ENCODE measurements at places on chromosomes 11 and 22.

- no peak for DNase-seq
- peaks cover 82% of the 10 kb centered on the region for H3K36me3 ChIP-seq
- no peak overlapping the region for H3K27ac ChIP-seq
- H3K4me3 ChIP-seq: no peak overlapping the region
These were observed 3.8 kb downstream of the TIMM8B start for GRCh38 chr11:112082729-112083128.

GRCh38 chr11:31106326-31106725, 263.2 kb downstream of the DCDC1 start:
- no peak overlapping the region for H3K4me3 ChIP-seq
- H3K36me3 ChIP-seq: no peaks in the 10 kb centered on the region
- no peak for DNase-seq
- peaks cover 3% of the 10 kb centered on the region for H3K27me3 ChIP-seq
- no peak overlapping the region for H3K27ac ChIP-seq
- no peaks in the 10 kb centered on the region for H3K4me1 ChIP-seq

GRCh38 chr11:114091516-114092397, 32.2 kb downstream of the ZBTB16 start:
- no peaks in the 10 kb centered on the region for H3K36me3 ChIP-seq
- H3K4me1 ChIP-seq: peaks cover 14% of the 10 kb centered on the region
- H3K27me3 ChIP-seq: no peaks in the 10 kb centered on the region
- no peak overlapping the region for H3K4me3 ChIP-seq
- H3K27ac ChIP-seq: no peak overlapping the region

- no peaks in the 10 kb centered on the region for H3K27me3 ChIP-seq
- no peak overlapping the region for H3K4me3 ChIP-seq
- DNase-seq: no peak
- peaks cover 5% of the 10 kb centered on the region for H3K36me3 ChIP-seq
These were observed 13.6 kb upstream of the OR5AS1 start for GRCh38 chr11:56013805-56014204.

- no peaks in the 10 kb centered on the region for H3K36me3 ChIP-seq
- H3K4me3 ChIP-seq: no peak overlapping the region
- peaks cover 8% of the 10 kb centered on the region for H3K4me1 ChIP-seq
- H3K27me3 ChIP-seq: peaks cover 22% of the 10 kb centered on the region
- H3K27ac ChIP-seq: no peak overlapping the region
- no peak for DNase-seq
These were observed 91.2 kb downstream of the PIWIL4 start for GRCh38 chr11:94658386-94658785.

DNA sequence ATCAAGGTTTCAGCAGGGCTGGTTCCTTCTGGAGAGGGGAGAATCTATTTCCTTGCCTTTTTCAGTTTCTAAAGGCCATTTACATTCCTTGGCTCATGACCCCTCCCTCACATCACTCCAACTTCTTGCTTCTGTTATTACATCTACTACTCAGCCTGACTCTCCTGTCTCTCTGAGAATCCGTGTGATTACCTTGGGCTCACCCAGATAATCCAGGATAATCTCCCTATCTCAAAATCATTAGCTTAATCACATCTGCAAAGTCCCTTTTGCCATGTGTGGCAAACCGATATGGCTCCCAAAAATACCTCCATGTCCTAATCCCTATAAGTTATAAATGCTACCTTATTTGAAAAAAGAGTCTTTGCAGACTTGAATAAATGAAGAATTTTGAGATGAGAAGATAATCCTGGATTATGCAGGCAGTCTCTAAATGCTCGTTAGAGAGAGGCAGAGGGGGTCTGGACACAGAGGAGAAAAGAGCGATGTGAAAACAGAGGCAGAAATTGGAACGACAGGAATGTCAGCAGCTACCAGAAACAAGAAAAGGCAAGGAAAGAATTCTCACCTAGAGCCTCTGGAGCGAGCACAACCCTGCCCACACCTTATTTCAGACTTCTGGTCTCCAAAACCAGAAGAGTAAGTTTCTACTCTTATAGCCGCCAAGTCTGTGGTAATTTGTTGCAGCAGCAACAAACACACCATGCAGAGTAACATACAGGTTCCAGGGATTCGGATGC, 23.6 kb upstream of the ARHGAP32 start:
- H3K27me3 ChIP-seq: peaks cover 3% of the 10 kb centered on the region
- no peak overlapping the region for H3K4me3 ChIP-seq
- no peak for DNase-seq
- peak overlapping the region; percentile 52 for H3K27ac ChIP-seq

DNA sequence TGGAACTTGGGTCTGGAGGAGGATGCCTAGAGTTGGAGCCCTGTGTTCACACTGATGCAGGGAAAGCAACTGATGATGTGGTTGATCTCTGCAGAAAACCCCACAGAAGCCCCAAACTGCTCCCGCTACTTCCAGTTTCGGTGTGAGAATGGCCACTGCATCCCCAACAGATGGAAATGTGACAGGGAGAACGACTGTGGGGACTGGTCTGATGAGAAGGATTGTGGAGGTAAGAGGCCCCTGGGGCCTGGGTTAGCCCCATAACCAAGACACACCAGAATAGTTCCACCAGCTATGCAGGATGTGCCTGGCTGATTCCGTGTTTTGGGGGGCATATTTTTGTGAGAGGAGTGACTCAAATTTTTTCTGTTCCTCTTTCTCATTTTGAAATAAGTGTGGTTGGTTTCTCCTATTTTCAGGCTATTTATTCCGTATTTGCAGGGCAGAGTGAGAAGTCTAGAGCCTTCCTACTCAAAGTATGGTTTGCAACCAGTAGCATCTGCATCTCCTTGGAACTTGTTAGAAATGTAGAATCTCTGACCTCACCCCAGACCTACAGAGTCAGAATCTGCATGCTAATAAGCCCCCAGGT, 137.3 kb upstream of the SORL1-AS1 start:
- peak overlapping the region; percentile 83 for H3K27ac ChIP-seq
- peaks cover 11% of the 10 kb centered on the region for H3K36me3 ChIP-seq
- no peaks in the 10 kb centered on the region for H3K27me3 ChIP-seq
- DNase-seq: no peak

GRCh38 chr22:31692186-31692886, 30.3 kb upstream of the PISD start:
- DNase-seq: no peak
- H3K4me1 ChIP-seq: peaks cover 9% of the 10 kb centered on the region
- no peaks in the 10 kb centered on the region for H3K27me3 ChIP-seq
- no peak overlapping the region for H3K4me3 ChIP-seq
- peaks cover 15% of the 10 kb centered on the region for H3K36me3 ChIP-seq

GRCh38 chr11:122486793-122487495, 168.6 kb upstream of the UBASH3B start:
- H3K27me3 ChIP-seq: peaks cover 12% of the 10 kb centered on the region
- peaks cover 3% of the 10 kb centered on the region for H3K36me3 ChIP-seq
- H3K4me1 ChIP-seq: no peaks in the 10 kb centered on the region
- DNase-seq: no peak
- H3K4me3 ChIP-seq: no peak overlapping the region

DNA sequence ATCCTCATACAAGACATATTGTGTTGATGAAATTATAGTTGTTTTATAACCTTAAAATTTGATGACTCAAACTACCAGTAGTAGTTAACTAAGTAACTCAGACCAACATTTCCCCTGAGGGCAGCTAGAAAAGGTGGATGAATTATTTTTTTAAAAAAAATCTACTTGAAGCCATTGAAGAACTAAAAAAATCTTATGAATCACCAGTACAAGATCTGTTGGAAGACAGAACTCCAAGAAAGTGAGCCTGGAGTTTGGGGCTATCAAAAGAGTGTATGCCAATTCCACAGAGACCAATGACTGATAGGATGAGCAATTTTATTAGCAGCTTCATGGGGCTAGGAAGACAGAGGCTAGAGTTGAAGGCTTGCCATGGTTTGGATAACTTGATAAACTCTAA, 72.4 kb downstream of the CYP2R1 start:
- no peak overlapping the region for H3K27ac ChIP-seq
- peaks cover 40% of the 10 kb centered on the region for H3K36me3 ChIP-seq
- peaks cover 4% of the 10 kb centered on the region for H3K4me1 ChIP-seq
- no peak for DNase-seq
- no peak overlapping the region for H3K4me3 ChIP-seq

DNA sequence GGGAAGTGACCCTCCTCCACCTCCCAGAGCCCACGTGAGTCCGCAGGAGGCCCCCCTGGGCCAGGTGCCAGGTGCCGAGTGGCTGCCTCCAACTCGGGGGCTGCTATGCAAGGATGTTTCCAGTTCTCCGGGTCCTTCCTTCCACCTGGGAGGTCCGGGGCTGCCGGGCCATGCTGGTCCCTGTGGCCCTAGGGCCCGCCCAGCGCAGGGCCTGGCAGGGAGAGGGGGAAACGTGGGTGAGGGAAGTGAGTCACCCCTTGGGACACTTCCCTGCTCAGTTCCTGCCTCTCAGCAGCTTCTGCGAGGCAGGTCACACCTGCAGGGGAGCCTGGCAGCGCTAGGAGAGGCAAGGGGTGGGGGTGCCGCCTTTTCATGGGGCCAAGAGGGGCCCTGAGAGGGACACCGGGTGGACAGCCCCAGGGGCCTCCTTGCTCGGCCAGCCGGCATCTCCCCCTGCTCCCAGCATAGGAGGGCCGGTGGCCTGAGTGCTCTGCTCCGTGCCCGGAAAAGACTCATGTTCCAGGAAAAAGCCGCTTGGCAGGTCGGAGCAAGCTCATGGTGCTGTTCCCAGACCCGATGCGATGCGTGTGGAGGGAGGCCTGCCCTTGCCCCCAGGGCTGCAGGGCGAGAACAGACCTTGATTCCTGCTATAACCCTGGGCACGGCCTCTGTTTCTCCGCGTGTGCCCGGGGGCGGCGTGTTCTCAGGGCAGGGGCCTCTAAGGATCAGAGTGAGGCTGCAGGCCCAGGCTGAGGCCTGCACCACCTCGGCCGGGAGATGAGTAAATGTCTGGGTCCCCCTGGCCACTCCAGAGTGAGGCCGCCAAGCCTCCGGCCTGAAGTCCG, 30.3 kb upstream of the WNT7B start:
- H3K36me3 ChIP-seq: no peaks in the 10 kb centered on the region
- H3K4me1 ChIP-seq: peaks cover 16% of the 10 kb centered on the region
- no peaks in the 10 kb centered on the region for H3K27me3 ChIP-seq
- H3K27ac ChIP-seq: no peak overlapping the region

GRCh38 chr11:91700854-91701253, 523.8 kb upstream of the FAT3 start:
- H3K36me3 ChIP-seq: no peaks in the 10 kb centered on the region
- H3K4me1 ChIP-seq: no peaks in the 10 kb centered on the region
- no peak overlapping the region for H3K4me3 ChIP-seq
- no peak for DNase-seq
- no peaks in the 10 kb centered on the region for H3K27me3 ChIP-seq
